ENCODE measurements at places on chromosomes 5 and 9. TPM values are rescaled to one million over a fixed set of nuclear protein-coding genes. Genes with fewer than 3 reads are reported as not detected.

DNA sequence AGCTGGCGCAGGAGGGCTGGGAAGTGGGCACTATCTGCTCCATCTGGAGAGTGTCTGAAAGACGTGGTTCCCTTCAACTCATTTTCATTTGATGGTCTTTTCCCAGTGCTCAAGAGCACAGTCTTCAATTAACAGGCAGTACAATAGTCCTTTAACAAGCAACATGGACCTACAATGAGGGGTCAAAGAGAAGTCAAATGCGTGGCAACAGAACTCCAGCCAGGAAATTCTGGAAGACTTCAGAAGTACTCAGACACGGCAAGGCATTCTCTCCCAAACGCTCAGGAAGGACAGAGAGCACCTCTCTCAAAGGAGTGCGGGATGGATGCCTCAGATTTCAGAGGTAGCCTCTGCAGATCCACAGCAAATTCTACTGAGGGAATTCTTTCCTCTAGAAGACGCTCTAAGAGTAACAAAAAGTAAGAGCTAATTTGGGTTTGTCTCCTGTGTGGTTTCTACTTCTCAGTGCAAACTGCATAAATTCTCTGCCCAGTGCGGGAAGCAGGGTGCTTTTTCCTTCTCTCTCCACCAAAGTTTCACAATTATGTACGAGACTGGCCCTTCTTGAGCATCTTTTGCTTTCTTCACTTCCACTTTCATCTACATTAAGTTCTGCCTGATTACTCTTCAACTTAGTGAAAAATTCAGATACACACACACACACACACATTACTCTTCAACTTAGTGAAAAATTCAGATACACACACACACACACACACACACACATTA lies 56.4 kb downstream of the LHFPL2 start:
- no peak for DNase-seq

- no peak for DNase-seq
Observed at GRCh38 chr5:3361811-3362605, 233.6 kb upstream of the IRX1 start.

- DNase-seq = no peak
Observed at GRCh38 chr9:122377241-122378164, 6.7 kb downstream of the PTGS1 start.

The OTULINL gene
- total RNA-seq = 5.8 TPM

- no peak for DNase-seq
Observed at GRCh38 chr9:137478962-137479861, 20.1 kb upstream of the NSMF start.

DNA sequence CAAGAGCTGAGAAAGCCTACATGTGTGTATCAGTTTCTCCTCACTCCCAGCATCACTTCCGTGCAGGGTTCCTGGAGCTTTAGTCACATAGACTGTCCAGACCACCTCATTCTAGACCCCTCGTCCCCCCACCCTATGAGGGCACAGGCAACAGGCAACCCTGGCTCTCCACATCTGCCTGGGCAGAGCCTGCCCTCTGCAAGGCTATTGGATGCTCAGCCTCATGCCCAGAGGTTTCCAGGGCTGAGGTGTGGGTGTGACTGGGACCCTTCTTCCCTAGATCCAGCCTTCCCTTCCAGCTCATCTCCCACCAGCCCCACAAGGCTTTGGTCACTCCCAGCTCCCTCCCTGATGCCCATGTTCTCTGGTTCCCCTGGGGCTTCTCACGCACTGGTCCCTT lies 161.4 kb downstream of the PAX5 start:
- no peak for DNase-seq

All from esophagus muscularis mucosa (tissue), 4 donors.